ENCODE measurements at places on chromosomes 3 and 15.

DNA sequence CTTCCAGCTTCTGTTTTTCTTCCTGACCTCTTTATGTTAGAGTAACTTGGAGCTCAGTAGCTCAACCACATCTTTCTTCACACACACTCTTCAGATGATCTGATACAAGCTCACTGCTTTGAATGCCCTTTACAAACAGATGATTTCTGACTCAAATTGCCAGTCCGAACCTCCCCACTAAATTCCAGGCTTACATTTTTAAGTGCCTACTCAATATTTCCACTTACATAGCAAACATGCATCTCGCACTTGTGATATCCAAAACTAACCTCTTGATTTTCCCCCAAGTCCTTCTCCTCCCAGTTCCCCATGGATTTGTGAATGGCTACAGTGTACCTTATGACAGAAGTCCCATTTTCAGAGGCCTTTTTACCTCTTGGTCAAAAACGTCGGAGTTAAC is 139.1 kb downstream of the GBE1 start:
- DNase-seq = peak; percentile 21

DNA sequence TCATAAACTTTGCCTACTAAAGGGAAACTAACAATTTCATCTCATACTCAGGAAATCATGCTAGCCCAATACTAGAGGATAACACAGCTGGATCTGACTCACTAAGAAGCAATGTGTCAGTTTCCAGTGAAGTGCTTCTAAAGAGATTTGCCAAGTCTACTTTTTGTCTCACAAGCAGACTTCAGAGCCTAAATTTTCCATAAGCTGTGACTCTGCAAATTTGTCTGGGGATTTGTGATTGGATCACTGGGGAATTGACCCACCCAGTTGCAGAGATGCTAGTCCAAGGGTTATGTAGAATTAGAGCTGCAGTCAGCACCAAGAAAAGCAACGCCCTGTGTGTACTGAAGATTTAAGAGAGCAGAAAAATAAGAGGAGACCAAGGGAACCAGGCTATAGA is 647.1 kb downstream of the NTRK3 start:
- peak; percentile 67 for DNase-seq

GRCh38 chr15:40906091-40906990 is 12.1 kb downstream of the VPS18 start:
- DNase-seq = peak; percentile 89

DNA sequence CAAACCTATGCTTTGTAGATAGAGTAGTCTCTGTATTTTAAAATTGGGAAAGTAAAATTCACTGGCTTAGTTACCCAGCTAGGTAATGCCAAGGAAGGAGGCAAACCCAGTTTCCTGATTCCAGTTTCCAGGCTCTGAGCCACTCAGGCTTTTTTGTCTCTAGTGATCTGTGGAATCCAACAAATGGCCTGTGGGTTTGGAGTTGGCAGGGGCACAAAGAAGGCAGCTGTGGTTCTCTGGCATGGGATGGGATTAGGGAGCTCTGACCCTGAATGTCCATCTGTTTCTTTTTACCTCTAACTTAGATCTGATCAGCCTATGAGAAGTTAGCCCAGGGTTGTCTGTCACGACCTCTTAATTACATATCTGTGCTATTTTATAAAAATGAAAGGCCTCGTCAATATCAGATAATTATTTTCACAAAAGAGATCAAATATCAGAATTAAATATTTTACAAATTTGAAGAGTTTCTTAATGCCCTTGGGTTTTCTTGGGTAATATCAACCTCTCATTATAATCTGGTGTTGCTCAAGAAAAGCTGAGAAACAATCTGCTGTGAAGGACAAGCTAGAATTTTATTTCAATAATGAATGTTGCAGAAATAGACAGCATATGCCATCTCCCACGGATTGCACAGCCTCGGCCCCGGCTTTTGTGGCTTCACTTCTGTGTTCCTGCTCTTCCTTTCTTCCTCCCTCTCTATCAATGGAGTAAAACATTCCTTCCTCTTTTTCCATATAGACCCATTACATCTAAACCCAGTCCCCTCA is 63.7 kb upstream of the DAZL start:
- DNase-seq = no peak

GRCh38 chr15:48833526-48834239 is 22.8 kb upstream of the CEP152 start:
- no peak for DNase-seq

DNA sequence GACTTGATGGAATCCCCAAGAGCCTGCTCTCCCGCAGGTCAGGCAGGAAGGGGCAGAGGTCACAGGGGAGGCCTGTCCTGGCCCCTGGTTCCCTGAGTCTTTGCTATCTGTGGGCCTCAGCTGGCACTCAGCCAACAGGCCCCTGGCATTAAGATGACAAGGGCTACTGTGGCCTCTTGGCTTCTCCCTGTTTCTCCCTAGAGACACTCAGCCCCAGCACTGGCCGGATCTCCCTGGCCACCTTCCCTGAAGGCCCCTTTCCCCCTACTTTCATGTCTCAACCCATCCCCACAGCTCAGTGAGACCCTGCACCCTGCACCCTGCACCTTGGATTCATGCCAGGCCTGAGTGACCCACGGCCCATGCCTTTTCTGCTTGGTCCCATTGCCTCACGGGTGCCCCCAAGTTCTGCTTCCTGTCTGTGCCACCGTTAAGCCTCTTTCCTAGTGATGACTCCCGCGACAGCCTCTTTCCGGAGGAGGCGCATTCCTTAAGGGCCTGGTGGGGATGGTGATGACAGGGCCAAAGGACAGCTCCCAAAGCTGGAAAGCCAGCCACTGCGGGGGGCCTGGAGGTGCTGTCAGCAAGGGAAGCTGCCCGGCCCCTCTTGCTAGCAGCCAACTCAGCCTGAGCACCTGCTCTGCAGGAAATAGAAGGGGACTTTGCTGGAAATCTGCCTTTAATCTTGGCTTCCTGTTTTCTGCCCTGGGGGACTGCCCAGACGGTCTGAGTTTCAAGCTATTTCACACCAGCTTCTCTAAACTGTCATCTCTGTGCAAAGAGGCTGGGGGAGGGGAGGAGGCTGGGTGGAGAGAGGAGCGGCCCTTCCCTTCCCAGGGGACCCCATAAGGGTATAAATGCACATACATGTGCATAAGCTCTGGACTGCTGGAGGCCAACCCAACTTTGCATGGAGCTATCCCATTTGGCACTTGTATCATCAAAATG is 4.8 kb upstream of the CSK start:
- DNase-seq = no peak

- no peak for DNase-seq
Measured at GRCh38 chr15:67691450-67691849, 133.9 kb upstream of the SKOR1 start.

- no peak for DNase-seq
Measured at GRCh38 chr3:55537129-55537528, 50.0 kb upstream of the WNT5A start.

DNA sequence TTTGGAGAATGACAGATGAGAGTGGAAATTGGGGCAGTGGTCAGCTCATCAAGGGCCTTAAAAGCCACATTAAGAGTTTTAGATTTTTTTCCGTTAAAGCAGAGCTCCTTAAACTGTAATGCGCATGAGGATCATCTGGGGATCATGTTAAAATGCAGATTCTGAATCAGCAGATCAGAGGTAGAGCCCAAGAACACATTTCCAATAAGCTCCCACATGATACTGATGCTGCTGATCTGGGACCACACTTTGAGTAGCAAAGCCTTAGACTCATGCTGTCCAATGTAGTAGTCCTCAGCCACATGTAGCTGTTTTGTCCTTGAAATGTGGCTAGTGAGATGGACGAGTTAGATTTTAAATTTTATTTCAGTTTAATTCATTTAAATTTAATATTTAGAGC is 26.3 kb upstream of the POMGNT2 start:
- DNase-seq = no peak

DNA sequence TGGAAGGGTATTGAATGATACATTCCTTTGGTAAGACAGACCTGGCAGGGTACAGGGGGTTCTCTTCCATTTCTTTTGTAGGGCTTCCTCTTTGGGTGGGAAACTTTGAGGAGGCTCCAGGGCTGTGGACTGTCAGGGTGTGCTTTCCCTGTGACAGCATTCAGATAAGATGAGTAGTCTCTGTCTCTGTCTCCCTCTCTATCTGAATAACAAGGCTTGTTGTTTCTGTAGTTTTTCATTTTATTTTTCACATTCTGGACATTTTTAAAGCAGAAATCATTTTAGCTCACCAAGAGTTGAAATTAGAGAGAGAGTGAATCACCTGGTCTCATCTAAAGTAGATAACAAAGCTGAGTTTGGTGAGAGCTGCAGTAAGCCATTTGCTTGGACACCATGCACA is 100.8 kb upstream of the TPM1 start:
- DNase-seq = no peak

DNA sequence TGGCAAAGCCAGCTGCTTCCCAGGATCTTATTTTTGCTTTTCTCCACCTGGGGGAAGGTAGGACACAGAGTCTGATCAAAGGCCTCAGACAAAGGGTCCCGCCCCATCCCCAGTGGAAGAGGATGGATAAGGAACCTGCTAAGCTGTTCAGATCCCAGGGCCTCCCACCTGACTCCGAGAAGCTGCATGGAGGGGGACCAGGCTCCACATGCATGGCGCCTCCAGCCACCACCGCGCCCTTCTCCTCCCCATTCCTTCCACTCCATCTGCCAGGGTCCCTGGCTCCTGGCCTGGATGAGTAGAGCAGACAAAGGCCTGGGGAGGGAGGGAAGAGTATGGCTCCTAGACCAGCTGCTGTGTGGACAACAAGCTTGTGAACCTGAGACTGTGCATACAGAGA is 20.0 kb upstream of the CRABP1 start:
- DNase-seq = no peak

- DNase-seq = no peak
Measured at GRCh38 chr3:177190756-177191681, 6.3 kb downstream of the TBL1XR1 start.

GRCh38 chr15:39362821-39363561 is 217.9 kb upstream of the THBS1 start:
- DNase-seq = peak; percentile 98

- DNase-seq = peak; percentile 7
Measured at GRCh38 chr15:51281368-51281967, 56.9 kb downstream of the CYP19A1 start.

- peak; percentile 37 for DNase-seq
Measured at GRCh38 chr3:171873580-171873979, 30.4 kb downstream of the TMEM212 start.

GRCh38 chr3:150409512-150410310 is 1.6 kb downstream of the TSC22D2 start:
- no peak for DNase-seq

GRCh38 chr3:36993326-36994283 is at the start of gene MLH1:
TSS of gene MLH1 (plus strand) at chr3:36993518. CDS start at chr3:36993548, 30 bp downstream.
- DNase-seq = peak; percentile 100

DNA sequence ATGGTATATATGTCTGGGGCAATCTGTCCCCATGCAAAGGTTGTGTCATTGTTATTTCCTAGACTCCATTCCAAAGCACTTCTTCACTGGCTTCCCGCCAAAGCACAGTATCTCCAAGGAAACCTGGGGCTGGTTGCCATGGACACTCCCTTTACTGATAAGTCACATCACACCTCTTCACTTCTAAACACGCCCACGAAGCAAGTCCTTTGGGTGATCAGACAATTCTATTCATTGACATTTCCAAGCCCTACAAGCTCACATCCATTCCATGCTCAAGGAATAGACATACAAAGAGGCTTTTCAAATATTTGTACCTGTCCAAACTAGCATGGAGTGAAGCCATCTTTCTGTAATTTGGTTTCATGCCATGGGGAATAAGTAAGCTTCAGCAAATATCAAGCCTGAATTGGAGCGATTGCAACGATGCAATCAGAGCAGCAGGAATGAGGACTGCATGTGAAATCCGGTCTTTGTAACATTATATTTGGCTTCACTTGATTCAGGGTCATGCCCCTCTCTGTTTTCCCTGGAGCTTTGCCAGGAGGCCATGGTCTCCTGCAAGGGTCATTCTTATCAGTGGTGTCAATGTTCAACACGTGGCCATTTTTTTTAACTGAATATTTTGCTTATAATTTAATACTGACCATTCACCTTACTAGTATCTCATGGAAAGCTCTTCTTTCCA is 201.6 kb upstream of the TMC3 start:
- no peak for DNase-seq

GRCh38 chr15:69531665-69532027 is 79.0 kb downstream of the RPLP1 start:
- DNase-seq = no peak

- DNase-seq = no peak
Measured at GRCh38 chr15:40747685-40748631, 7.1 kb downstream of the RMDN3 start.

DNA sequence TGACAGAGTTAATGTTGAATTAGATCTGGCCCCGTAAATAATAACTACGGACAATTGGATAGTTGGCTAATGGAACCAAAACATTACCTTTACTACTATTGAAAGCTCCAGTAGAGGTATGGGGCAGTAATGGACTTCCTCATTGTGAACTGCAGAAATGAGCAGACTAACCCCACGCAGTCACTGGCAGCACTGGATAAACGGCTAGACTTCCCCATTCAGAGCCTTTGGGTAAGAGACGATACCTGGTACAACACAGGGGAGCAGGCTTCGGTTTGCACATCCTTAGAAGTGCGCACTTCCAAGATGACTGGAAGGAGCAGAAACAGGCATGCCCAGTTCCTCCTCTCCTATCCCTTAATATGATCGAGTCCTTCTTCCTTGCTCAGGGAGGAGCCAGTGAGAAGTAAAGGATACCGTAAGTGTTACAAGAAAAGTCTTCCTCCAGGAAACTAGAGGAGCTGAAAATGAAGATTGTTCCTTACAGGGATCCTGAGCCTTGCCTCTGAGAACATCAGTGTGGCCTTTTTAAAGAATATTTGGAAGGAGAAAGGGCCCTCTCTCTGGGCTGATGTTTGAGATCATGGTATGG is 100.5 kb upstream of the NECTIN3 start:
- no peak for DNase-seq

DNA sequence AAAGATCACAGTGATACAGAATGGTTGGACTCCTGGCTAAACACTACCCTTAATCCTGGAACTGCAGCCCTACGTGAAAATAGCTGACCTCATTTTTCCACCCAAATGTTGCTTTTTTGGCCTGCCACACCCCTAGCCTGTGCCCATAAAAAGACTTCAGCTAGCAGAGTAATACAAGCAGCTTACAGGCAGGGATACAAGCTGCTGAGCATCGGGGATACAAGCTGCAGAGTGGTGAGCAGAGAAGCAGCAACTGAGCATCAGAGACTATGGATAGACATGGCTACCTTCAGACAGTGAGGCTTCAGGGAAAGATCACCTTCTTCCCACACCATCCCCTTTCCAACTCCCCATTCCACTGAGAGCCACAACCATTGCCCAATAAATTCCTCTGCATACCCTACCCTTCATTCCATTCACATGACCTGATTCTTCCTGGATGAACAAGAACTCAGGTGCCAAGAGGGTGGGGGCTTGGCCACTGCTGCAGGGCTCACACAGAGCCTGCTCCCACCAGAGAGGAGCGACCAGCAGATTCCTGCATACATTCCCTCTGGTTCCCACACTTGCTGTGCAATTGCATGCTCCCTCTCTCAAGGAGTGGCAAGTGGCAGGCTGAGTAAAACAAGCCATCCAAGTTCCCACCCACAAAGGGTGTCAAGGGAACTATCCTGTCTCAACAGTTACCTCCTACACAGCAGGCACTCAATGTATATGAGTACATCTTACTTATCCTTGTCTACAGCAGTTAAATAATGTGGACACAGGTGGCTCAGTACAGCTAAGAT is 217.5 kb downstream of the ALCAM start:
- no peak for DNase-seq
